ENCODE measurements at places on chromosomes 2 and 18.

GRCh38 chr18:35682281-35682867 lies 100.8 kb downstream of the GALNT1 start:
- DNase-seq, result no peak

DNA sequence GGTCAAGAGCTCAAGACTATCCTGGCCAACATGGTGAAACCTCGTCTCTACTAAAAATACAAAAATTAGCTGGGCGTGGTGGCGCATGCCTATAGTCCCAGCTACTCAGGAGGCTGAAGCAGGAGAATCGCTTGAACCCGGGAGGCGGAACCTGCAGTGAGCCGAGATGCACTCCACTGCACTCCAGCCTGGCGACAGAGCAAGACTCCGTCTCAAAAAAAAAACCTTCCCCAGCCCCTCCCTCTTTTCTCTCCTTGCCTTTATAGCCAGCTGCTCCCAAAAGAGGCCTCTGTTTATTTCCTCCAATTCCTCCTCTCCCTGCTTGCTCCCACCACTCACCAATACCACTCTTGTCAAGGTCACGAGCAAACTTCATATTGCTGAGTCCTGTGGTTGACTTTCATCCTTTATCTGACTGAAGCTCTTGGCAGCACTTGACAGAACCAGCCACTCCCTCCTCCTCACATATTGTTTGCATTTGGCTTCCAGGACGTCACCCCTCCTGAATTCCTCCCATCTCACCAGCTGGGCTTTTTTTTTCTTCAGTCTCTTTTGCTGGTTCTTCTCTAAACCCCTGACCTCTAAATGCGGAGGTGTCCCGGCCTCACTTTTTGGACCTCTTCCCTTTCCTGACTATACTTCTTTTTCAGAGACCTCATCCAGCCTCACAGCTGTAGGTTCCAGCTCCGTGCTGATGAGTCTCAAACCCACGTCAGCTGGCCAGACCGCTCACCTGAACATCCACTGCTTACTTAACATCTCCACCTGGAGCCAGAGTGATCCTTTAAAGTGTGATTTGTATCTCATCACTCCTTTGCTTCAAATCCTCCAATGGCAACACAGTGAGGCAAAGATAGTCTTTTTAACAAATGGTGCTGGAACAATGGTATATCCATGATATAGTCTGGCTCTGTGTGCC lies 84.6 kb upstream of the CAB39 start:
- peak; percentile 53 for DNase-seq

- DNase-seq, result no peak
Measured at GRCh38 chr2:6934758-6935651, 17.8 kb downstream of the RNF144A start.

GRCh38 chr2:2574401-2575180 lies 243.5 kb upstream of the MYT1L start:
- DNase-seq, result no peak

DNA sequence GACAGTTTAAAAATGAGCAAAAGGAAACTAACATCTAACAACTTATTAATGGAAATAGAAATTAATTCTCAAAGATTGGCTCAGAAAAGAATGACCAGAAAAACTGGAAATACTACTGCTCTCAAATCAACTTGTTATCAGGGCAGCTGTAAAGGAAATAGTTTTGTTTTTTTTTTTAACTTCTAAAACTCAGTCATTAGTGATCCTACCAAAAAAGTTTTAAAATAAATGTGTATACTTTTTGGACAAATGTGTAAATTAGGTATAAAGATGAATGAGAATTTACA lies 52.1 kb upstream of the PEX13 start:
- no peak for DNase-seq

GRCh38 chr2:127032621-127033020 lies 74.3 kb downstream of the BIN1 start:
- DNase-seq, result no peak

- DNase-seq, result no peak
Measured at GRCh38 chr2:47519604-47520301, 116.8 kb downstream of the MSH2 start.

DNA sequence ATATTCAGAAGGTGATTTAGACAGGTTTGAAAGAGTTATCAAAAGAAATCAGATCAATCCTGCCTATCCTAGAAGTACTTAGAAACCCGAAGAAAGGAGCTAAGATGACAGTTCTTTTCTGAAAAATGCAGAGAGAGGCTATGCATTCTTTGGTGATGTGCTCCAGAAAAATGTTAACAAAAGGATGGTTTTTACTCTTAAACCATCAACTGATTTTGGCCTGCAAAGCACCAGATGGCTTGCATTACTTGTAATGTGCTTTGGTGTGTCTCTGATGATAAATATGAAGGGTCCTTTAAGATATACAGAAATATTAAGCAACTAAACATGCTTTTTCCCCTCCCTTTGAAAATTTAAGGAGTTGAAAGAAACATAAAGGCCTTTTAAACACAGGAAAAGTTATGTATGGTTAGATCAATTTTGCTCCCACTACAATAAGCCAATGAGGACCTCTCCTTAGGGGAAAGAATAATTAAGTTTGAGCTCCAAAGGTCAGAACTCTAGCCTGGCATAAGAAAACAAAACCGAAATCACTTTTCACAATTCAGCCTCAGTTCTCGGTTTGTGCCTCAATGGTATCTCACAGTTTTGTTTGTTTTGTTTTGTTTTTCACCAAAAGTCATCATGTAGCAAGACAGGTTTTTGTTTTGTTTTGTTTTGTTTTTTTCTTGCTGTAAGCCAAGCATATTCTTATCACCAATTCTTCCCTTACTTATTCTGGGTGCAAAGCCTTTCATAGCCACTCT lies 302.4 kb upstream of the NT5C1B start:
- peak; percentile 70 for DNase-seq

- no peak for DNase-seq
Measured at GRCh38 chr2:234388591-234388990, 108.3 kb downstream of the ARL4C start.

DNA sequence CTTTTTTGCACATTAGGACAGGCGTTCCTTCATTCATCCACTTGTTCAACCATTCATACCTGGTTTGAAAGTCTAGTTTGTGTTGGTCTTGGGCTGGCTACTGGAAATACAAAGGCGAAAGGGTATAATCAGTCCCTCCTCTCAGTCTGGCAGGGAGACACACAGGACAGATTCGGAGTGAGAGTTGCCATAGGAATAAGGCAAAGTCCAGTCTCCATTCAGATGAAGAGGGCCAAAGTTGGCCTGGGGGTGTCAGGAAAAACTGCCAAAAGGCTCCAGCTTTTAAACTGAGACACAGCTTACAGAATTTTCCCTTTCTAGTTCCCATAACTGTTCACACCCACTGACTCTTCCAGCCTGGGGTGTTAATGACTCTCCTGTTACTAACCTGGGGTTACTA lies 96.3 kb upstream of the AQP4 start:
- no peak for DNase-seq
